ENCODE measurements at places on chromosomes 4 and X. TPM values are rescaled to one million over a fixed set of nuclear protein-coding genes. Genes with fewer than 3 reads are reported as not detected.

The TCP11X2 gene
- total RNA-seq, result not detected

The LONRF3 gene
- total RNA-seq, result 3.4 TPM

- no peak for DNase-seq
These were observed 853.8 kb downstream of the ADGRL3 start for GRCh38 chr4:62053974-62054373.

DNA sequence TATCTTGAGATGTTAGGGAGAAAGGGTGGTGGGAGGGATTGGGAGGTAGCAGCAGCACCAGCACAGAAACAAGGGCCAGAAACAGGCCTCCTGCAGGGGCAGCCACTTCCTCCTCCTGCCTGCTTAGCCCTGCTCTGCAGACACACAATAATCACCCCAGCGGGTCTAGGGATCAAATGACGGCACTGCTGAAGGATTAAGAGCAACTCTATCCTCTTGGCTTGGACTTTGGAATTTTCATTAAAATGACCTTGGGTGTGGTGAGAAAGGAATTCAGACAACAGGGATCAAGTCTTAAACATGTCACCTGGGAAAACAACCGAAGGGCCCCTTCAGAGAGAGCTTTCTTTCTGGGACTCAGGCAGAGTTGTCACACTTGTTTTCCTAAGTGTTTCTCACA lies 353.4 kb downstream of the SPRY1 start:
- DNase-seq, result no peak

DNA sequence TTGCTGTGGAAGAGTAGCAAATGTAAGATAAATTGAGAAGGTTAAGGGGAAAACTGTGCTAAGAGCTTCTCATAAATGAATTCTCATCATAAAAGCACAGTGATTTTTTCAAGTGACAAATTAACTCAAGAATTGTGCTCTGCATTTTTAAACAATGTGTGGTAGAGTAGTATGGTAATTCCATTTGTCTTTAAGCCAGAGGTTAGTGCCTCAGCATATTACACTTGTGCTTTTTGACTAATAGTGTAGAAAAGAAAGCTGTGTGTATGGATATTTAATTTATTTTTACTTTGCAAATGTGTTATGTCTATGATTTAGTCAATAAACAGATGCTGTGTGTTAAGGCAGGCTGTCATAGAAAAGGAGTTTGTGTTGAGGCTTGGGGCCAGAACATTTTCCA lies 61.0 kb downstream of the FHIP1A start:
- DNase-seq, result no peak

DNA sequence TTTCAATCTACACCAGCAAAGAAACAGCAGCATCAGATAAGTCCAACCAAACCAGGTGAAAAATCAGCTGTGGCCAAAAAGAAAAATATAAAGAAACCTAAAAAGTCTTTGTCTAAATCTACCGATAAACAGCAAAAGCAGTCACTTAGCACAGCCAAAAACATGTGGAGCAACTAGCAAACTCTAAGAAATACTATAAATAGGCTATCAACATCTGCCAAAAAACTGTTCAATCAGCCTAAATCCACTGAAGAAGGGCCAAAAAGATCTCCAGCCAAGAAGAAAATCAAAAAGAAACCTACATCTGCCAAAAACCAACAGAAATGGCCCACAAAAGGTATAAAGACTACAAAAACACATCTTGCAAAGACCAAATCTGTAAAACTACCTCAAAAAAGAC lies 36.7 kb upstream of the CABS1 start:
- DNase-seq, result no peak

DNA sequence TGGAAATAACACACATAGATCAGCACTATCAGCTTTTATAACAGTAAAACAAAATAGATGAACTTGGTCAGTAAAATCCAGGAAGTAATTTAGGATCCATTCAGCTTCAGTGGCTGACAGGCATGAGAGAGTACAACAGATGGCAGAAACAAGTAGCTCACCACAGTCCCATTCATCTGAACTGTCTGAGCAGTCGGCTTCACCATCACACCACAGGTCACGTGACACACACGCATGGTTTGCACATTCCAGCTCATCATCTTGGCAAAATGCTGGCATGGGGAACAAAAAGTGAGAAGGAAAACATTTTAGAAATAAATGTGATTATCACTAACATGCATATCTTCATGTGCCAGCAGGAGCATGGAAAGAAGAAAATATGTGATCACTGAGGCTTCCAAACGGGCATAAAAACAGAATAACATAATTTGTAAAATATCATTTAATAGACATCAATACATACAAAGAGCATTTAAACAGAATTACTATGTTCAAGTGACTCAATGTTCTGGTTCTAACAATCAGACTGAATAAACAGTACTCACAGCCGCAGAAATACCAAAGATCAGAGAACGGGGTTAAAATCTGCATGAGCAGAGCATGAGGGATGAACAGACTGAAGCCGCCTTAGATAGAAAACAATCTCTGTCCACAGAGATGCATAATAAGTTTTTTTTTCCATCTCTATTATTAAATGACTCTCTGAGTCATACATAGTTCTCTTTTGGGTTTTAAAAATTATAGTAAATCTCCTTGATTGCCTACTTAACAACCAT lies 158.1 kb downstream of the ATP10D start:
- DNase-seq, result no peak

- no peak for DNase-seq
These were observed 53.1 kb downstream of the EFNB1 start for GRCh38 chrX:68881911-68882310.

DNA sequence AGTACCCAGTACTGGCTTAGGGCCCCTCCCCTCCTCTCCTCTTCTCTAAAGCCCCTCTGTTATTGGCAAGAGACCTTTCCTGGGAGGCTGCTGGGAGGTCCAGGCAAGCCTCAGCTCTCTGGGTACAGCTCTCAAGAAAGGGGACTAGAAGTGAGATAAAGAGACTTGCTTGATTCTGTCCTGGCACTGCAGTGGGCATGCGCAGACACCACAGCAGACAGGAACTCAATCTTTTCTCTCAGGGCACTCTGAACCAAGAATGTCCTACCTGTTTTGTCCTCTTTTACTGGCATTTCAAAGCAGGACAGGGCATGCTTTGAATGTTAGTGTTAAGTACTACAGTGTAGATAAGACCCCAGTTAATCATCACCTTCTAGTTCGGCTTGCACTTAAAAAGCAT lies 74.9 kb downstream of the NYX start:
- DNase-seq, result no peak

Measured in urinary bladder (tissue), 4 donors.